SK-MEL-5 (cell line): ENCODE measurements at places on chromosomes 1 and 21. TPM values are rescaled to one million over a fixed set of nuclear protein-coding genes. Genes with fewer than 3 reads are reported as not detected.

The MNDA gene
- not detected in 2 replicates for total RNA-seq

The PLA2G4A gene
- 35.7 TPM in 2 replicates for total RNA-seq

The ZZZ3 gene
- total RNA-seq = 100 and 105 TPM in 2 replicates

The CD101 gene
- not detected in 2 replicates for total RNA-seq

The RSPH1 gene
- 0.11 TPM in 1 of 2 replicates, not detected in the other for total RNA-seq

The ELF3 gene
- 0.13 TPM in 1 of 2 replicates, not detected in the other for total RNA-seq

The ADAMTS4 gene
- total RNA-seq = 0.03 TPM in 1 of 2 replicates, not detected in the other
